Stimulated activated CD4-positive, alpha-beta T cell treated with anti-CD3 and anti-CD28 coated beads, Interleukin-1b, Interleukin-23, amount 100 ng/mL, for 1 hour (primary cell): ENCODE measurements at places on chromosomes 4 and X.

DNA sequence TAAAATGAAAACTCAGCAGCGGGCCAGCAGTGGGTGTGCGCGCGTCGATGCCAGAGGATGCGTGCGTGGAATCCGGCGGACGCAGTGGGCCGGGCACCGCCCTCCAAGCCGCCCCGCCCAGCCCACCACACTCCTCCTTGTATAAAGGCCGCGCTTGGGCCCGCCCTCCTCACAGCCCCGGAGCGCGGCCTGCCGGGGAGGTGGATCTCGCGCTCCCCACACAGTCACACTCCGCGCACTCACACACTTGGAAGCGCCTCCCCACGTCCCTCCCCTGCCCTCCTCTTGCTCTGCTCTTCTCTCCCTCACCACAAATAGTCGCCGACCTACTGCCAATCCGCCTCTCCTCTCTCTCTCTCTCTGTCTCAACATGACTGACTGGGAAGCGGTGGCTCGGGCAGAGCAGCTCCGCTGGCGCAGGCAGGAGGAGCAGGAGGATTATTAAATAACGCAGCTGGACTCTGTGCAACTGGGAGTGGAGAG lies at the start of gene CCSER1:
CCSER1 (plus strand) TSS at position 172 of the 483 bp plus-strand sequence.
- DNase-seq, result no peak

DNA sequence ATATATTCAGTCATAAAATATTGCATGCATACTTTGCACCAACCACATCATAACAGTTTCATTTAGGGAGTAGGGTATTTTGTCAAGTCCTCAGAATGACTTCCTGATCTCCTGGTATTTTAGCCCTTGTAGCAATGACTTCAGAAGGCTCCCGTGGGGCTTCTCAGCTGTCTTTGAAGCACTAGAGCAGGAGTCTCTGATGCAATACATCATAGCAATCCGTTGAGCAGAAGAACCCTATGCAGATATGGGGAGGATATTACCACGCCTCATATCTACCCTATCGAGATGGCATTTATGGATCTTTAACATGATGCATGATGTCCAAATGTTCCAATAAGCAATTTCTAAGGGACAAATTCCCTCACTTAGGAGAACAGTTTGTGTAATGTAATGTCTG lies 373.7 kb upstream of the FTHL17 start:
- DNase-seq, result no peak

DNA sequence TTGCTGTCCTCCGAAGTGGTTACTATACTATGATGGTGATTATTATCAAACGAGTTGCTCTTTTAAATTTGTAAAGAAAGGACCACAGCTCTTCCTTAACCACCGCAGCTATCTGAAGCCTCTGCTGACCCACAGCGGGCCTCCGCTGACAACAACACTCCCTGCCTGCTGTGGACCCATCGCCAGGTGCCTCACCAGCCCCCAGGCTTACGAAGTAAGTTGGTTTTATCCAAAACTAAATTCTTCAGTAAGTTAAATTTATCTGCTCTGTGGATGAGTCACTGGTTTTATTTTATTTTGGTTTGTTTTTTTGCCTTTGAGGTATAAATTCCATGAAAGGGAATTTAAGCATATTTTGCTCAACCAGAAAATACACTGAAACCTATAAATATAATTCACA lies 54.7 kb downstream of the SLC9A6 start:
- DNase-seq, result no peak

GRCh38 chr4:73205482-73205881 lies 53.1 kb downstream of the ANKRD17 start:
- DNase-seq, result no peak

- no peak for DNase-seq
Measured at GRCh38 chrX:46601283-46601682, 27.7 kb downstream of the CHST7 start.

- no peak for DNase-seq
Measured at GRCh38 chr4:154414371-154414770, 77.2 kb downstream of the DCHS2 start.

DNA sequence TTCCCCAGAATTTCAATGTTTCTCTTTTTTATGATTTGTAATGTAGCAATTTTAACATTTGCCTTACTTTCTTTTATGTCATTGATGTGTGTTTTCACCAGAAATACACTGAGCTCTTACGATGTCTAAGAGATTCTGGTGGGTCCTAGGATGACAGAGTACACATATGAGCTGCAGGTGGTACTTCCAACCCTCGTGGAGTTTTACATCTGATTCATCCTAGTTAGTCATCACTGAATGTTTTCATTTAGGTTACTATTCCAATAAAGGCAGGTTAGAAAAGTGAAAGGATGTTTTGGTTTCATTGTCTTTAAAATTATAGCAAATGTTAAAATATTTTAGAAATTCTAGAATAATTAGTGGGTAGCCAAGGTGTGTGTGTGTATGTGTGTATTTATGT lies 605.9 kb downstream of the ADGRL3 start:
- DNase-seq, result no peak

DNA sequence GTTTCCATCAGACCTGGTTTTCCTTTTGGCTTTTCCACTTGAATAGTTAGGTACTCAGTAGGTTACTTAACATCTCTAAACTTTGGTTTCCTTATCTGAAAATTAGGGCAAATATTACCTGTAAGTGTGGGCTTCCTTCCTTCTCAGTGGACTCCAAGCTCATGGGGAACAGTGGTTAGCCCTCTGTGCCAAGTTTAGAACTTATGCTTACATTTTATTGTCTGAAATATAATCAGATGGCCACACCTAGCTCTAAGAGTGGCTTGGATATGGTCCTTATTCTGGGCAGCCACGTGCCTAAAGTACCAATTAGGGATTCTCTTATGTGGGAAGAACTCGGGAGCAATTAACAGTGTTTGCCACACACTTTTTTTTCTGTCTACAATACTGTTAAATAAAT lies 133.9 kb downstream of the UCHL1 start:
- no peak for DNase-seq
